AG08396 (cell line): ENCODE measurements at places on chromosomes 2 and 18.

DNA sequence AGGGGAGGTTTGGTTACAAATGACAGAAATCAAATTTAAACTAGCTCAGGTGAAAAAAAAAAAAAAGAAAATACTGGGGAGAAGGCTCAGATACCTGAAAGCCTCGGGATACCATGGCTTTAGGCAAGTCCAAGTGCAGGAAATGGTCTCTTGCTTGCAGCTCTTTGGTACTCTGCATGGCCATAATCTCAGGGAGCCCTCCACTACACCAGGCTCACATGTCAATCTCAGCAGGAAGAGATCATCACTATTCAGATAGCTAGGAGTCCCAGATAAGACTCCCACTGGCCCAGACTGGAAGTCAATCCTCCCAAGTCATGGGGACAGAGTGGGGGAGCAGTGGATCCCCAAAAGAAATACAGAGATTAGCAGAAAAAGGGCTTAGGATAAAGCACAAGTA is 64.8 kb upstream of the RALBP1 start:
- no peak for DNase-seq

DNA sequence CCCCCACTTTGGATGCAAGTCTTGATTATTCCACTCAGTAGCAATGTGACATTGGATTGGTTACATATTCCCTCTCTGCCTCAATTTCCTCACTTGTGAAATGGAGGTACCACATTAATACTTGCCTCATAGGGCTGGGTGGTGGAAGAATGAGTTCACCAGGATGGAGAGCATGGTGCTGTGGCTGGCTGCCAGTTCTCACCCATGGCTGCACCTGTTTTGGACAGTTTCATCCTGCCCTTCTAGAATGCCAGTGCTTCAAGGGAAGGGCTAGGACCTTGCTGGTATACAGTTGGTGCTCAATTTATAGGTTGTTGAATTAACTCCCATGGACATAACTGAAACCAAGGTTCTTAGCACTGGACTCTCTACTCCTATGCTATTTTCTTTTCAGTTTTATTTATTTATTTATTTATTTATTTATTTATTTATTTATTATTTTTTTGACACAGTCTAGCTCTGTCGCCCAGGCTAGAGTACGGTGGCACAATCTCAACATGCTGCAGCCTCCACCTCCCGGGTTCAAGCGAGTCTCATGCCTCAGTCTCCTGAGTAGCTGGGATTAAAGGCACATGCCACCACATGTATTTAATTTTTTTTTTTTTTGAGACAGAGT is 5.3 kb upstream of the SH3RF3 start:
- DNase-seq, result no peak

- no peak for DNase-seq
These were observed 73.1 kb upstream of the IL1R1 start for GRCh38 chr2:102069311-102069974.

DNA sequence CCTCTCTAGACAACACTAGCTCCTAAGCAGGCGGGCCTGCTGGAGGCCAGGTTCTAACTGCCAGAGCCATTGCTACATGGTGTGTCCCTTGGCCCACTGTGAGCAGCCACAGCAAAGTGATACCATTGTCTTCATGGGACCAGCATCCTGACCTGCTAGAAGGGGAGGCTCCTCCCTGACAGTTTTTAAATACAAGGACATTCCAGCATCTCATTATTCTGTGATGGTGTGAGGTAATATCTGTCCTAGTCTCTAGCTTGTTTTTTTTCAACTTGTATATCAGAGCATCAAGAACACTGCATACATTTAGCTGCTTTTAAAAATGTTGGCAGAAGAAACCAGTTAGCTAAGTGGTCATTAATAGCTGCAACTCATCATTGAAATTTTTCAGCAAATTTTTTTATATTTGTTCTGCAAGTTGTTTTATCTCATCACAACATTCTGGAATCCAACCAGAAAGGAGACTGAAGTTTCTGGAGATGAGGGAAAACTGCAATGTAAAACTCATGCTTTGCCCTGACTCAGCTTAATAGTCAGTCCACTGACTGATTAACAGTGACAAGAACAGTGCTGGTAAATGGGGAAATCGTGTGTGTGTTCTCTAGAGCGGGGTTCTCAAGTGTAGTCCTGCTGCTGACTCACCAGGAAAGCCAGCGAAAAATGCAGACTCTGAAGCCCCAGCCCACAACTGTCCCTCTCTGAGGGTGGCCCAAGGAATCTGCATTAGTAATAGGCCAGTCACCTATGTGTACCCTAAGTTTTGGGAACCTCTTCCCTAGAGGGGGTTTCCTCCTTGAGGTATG is 17.8 kb downstream of the MAPRE3 start:
- peak; percentile 49 for DNase-seq

DNA sequence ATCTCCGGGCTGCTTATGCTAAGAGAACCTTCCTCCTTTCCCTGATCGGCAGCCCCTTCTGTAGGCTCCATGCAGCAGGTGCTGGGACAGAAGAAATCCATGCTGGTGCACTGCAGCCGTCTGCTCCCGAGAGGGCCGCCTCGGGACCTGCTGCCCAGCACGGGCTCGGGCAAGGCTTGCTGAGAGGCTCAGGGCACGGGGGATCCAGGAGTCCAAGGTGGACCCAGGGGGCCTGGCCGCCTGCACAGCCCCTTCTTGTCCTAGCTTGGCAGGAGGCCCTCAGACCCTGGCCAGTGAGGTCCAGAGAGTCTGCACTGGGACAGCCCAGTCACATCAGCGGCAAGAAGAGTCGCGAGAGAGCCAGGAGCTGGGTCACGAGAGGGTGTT is 13.3 kb upstream of the DUSP2 start:
- DNase-seq, result no peak

DNA sequence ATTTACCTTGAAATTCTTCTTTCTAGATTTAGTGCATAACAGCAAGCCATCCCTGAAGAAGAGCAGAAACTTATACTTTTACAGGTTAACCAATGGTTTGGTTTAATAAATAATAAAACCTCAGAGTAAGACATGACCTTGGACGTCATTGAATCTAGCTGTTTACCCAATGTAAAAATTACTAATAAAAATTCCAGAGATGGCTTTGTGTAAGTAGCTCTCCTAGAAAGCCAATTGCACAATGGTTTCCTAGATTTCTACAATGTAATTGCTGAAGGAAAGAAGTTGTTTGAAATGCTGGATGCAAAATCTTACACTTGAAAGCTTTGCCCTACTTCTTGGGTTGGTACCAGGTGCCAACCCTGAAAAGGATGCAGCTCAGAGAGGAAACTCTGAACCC is 1.5 kb downstream of the XDH start:
- DNase-seq, result no peak

- DNase-seq, result peak; percentile 32
These were observed 43.6 kb upstream of the IHH start for GRCh38 chr2:219104107-219105035.

GRCh38 chr2:226673314-226673723 is 126.3 kb downstream of the IRS1 start:
- peak; percentile 35 for DNase-seq

DNA sequence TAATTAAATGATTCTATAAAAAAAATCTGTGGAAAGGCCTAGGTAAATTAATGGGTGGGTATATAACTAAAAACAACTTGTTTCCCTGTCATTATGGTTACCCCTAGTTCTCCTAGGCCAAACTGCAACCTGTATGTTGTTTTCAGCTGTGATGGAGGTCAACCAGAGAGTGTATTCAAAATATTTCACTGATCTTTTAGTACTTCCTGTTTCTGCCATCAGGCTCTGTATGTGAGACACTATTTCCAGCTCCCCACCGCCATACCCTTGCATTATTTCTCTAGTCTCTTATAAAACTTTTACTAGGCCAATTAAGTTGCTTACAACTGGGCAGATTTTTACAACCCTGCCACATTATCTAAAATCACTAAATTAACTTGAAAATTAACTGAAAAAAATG is 21.0 kb upstream of the CDKL4 start:
- DNase-seq, result no peak

GRCh38 chr2:28084564-28084963 is 194.0 kb downstream of the BABAM2 start:
- DNase-seq, result no peak

GRCh38 chr2:19649142-19649541 is 252.6 kb downstream of the TTC32 start:
- no peak for DNase-seq

DNA sequence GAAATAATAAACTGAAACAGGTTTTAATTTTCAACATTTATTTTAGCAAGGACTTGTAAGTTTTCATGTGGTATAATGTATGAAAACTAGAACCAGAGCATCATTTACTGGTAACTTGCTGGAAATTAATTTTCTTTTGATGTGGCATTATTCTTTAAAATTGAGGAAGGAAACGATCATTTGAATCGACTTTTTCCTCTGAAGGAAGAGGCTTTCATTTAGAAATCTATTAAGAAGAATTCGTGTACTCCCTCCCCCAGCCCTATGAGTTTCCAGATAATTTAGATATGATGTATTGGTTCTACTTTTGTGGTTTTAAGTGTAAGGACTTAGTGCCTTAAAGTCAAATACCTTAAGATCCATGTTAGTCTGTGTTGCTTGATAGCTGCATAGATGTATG is 2.5 kb downstream of the BABAM2 start:
- DNase-seq, result no peak

DNA sequence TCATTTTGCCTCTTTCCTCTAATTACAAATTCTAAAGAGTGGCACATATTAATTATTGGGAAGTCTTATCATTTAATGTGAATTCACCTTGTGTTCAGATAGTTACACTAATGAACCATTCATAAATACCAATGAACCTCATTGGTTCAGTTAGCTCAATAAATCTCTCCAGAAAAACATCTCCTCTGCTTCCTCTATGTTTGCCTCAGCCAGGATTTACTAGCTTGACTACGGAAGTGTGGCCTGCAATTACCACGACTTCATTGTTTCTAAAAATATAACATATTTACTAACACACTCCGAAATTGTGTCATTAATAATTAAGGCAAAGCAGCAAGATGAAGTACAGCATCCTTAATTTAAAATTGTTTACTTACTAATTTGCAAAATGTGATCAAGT is 103.3 kb downstream of the PLA2R1 start:
- no peak for DNase-seq

GRCh38 chr2:129812071-129812470 is 167.4 kb upstream of the RAB6C start:
- no peak for DNase-seq

GRCh38 chr2:20738772-20739171 is 71.8 kb downstream of the GDF7 start:
- no peak for DNase-seq

DNA sequence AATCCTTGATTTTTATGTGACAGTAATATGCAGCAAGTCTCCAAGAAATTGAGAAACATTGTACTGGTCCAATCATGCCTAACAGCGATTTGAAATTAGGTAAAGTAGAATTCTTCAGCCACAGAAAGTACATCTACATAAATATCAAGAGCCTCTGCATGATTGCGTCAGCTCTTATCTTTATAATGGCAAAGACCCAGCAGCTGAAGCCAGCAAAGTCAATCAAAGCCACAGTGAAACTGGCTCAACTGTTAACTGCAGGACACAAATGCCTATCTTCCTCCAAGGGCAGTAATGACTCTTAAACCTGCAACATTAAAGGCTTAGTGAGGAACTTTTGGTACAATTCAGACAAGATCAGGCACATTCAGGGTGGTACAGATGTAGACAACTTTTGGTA is 102.5 kb downstream of the BARD1 start:
- DNase-seq, result no peak

GRCh38 chr2:212649646-212650045 is 111.0 kb upstream of the ERBB4 start:
- no peak for DNase-seq

DNA sequence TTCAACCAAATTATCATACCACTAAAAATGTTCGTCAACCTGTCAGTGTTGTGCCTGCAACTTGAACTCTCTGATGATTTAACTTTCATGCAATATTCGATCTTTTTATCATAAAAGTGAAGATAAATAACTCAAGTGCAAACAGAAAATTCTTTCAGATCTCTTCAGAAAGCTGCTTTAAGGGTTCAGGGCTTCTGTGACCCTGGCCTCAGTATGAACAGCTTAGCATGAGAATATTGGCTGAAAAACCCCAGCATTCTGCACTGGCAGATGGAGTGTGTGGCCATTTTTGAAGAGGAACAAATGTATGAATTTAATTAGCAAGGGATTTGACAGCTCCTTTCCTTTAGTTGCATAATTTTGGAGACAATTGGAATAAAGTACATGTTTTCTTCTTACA is 851.4 kb upstream of the SOX11 start:
- no peak for DNase-seq

- no peak for DNase-seq
These were observed 740.1 kb upstream of the FANCL start for GRCh38 chr2:58981237-58981636.

- no peak for DNase-seq
These were observed 98.0 kb upstream of the BZW1 start for GRCh38 chr2:200713704-200714064.

GRCh38 chr2:4098137-4098536 is 394.8 kb downstream of the DCDC2C start:
- DNase-seq, result no peak

DNA sequence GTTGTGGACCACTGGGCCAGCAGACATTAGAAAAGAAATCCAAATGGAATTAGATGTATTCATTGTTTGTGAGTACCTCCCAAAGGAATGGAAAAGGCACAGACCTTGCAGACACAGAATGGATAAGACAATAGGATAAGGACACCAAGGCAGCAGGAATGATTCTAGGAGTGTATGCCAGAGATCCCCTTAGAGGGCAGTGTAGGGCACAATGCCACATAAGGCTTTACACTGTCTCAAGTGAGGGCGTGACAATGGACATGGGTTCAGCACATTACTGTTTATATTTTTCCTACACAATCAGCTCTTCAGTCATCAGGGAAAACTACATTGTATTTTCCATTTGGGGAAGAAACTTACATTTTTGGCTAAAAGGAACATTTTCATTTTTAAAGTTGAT is 250.9 kb downstream of the PTH2R start:
- no peak for DNase-seq

DNA sequence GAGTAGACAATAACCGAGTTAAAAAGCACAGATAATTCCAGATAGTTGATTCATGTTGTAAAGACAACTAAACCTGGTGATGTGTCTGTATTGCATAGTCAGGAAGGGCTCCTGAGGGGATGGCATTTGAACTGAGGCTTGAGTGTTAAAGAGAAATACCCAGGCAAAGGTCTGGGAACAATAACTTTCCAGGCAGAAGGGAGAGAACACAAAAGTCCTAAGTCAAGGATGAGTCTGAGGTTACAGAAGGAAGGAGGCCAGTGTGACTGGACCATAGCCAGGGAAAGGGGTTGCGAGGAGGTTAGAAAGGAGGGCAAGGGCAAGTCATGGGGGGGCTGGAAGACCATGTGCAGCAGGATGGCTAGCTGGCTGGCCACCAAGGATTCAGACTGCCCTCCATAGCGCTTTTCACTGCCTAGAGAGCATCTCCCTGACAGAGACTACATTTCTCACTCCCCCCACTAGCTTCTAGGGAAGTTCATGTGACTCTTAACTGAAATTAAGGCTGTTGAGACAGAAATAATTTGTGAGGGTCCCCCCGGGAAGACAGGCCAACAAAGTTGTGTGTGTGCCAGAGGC is 135.5 kb upstream of the CREB1 start:
- no peak for DNase-seq

DNA sequence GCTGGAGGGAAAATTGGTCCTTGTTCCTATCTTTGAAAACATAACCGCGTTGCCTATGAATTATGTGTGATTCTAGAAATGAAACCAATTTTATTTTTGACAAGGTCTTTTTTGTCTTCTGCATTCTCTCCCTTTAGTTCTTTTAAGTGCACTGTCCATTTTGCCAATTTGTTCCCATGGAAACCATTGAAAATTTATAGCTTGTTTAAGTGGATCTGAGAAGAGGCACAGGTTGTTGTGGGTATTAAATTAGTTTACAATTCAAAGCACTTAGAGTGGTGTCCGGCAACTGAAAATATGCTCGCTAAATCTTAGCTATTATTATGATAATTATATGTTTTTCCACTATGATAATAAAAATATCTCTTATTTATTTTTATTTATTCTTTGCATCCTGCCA is 107.5 kb upstream of the FSHR start:
- no peak for DNase-seq
